ENCODE measurements at places on chromosomes 5 and 9. TPM values are rescaled to one million over a fixed set of nuclear protein-coding genes. Genes with fewer than 3 reads are reported as not detected.

The CCDC180 gene
- 1.6 TPM for total RNA-seq

The PCDHGB6 gene
- 1.3 TPM for total RNA-seq

The BARHL1 gene
- not detected for total RNA-seq

DNA sequence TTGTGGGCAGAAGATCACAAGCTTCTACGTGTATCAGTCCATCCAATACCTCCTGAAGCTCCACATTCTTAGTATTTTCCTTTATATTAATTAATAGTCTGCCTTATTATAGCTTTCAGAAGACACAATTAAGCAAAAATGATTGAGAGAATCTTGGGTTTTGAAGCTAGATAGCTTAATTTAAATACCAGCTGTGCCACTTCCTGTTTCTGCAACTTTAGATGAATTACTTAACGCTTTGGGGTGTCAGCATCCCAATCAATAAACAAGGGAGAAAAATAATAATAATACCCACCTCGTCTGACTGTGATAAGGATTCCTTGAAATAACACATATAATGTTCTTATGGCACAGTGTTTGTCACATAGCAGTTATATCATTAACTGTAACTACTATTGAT lies 44.7 kb upstream of the HTR4 start:
- DNase-seq: no peak

- no peak for DNase-seq
Measured at GRCh38 chr5:124199893-124200292, 546.5 kb downstream of the ZNF608 start.

Measured in lung microvascular endothelial cell (primary cell).